ENCODE measurements at places on chromosomes 4 and X. TPM values are rescaled to one million over a fixed set of nuclear protein-coding genes. Genes with fewer than 3 reads are reported as not detected.

GRCh38 chrX:139304471-139304870, 226.1 kb upstream of the F9 start:
- DNase-seq: no peak

DNA sequence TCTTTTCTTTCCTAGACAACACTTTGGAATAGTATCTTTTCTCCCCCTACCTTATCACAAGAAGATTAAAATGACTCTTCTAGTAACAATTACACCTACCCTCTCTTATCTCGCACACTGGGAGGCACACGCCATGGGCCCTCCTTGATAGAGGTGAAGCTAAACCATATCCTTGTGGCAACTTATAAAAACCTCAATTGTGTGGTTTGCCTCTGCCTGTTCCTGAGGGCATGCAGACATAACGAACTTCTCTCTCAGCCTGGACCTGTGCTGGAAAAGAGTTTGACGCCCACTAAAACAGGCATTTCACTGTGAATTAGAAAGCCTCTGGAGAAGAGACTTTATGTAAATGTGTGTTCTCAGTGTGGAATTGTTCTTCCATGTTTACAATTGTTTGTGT, 141.2 kb downstream of the NDST3 start:
- no peak for DNase-seq

GRCh38 chr4:177251237-177251636, 58.4 kb upstream of the NEIL3 start:
- no peak for DNase-seq

DNA sequence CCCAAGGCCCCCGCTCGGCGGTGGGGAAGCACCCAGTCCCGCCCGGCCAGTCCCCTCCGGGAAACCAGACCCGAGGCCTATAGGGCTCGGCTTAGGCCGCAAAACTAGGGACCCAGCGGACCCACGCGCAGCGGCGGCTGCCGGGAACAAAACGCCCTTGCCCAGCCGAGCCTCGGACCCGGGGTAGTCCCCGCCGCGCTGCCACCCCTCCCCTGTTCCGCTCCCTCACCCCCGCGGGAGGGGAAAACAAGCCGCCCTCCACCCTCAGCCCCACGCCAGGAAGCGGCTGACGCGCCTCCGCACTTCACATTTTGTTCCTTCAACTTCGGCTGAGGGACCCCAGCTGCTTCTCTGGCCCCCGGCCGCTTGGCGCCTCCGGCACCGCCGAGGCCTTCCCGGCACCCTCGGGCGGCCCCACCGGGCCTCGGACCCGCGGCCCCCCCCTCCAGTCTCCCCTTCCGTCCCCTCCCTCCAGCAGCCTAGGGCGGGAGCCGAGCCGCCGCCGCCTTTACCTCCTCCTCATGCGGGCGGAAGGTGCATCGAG, 694 bp downstream of the PDS5A start:
- DNase-seq: no peak

- no peak for DNase-seq
Measured at GRCh38 chr4:10832806-10833628, 148.4 kb upstream of the CLNK start.

GRCh38 chr4:147325571-147325981, 155.3 kb upstream of the EDNRA start:
- DNase-seq: no peak

- DNase-seq: no peak
Measured at GRCh38 chr4:13325744-13326143, 158.4 kb downstream of the RAB28 start.

- no peak for DNase-seq
Measured at GRCh38 chr4:92303621-92304027, at the start of gene GRID2. Gene GRID2, plus strand, starts transcription at chr4:92303966.

DNA sequence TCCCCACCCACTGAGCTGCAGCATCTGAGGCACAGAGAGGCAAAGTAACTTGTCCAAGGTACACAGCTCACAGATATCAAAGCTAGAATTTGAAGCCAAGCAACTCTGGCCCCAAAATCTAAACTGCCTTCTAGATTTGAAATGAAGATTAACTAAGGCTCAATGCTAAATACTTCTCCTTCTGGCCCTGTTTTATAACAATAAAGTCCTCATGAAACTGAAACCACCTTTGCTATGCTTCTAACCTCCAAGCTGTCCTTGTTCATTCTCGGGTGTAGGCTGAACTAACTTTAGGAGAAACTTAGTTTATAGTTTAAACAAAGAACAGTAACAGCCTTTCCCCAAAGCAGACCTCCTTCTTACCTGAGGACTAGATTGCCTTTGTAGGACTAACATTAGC, 93.6 kb downstream of the DCTD start:
- no peak for DNase-seq

- no peak for DNase-seq
Measured at GRCh38 chr4:8345053-8345945, 75.7 kb downstream of the HTRA3 start.

The CLCN5 gene
- 15.6 TPM for total RNA-seq

The MAOB gene
- total RNA-seq: 0.89 TPM

The FGF16 gene
- not detected for total RNA-seq

The TMPRSS11E gene
- not detected for total RNA-seq

The TCEAL6 gene
- total RNA-seq: not detected

The ADAM29 gene
- total RNA-seq: not detected

The APLN gene
- 0.14 TPM for total RNA-seq

The TKTL1 gene
- total RNA-seq: not detected

The VCX3A gene
- total RNA-seq: not detected

The CMC4 gene
- total RNA-seq: 10.5 TPM

The AKAP14 gene
- total RNA-seq: not detected

The BMP2K gene
- 30.9 TPM for total RNA-seq

The P2RY8 gene
- total RNA-seq: not detected
